SJSA1 (cell line): ENCODE measurements at places on chromosomes 1 and 21.

DNA sequence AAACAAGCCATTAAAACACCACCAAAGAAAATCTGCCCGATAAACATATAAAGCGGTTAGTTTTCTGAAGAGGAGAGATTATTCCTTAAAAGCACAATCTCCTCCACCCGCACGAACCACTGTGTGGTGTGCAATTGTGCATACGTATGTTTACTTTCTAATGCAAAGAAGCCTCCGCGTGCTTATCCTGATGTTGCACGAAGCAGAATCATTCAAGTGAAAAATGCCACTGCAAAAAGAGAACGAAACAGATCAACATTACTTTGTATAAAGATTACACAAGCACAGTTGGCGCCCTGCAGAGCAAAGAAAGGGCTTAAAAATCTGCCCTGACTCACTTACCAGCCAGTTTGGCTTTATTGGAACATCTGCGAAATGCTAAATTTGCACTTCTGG is 166.8 kb downstream of the ZNF281 start:
- H3K4me3 ChIP-seq: peak overlapping the region; percentile 16
- H3K4me1 ChIP-seq: peaks cover 14% of the 10 kb centered on the region

DNA sequence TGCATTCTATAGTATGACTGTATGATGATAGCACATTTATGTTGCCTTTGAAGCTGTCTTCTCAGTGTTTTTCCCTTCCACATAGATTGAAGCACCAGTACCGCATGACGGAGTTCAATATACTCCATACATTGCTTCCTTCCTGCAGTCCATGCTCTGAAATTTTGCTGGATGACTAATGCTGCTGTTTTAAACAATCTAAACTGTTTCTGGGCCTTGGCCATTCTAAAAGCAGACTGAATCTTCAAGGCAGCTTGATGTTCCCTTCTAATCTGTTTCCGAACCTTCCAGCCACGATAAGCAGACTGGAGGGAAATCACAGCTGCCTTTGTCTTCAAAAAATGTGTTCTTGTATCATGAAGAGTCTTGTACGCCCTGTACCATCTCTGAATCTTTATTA is 36.2 kb upstream of the F13B start:
- peaks cover 79% of the 10 kb centered on the region for H3K36me3 ChIP-seq
- H3K4me3 ChIP-seq: no peak overlapping the region
- H3K27me3 ChIP-seq: no peaks in the 10 kb centered on the region
- H3K27ac ChIP-seq: no peak overlapping the region

- no peak for DNase-seq
- H3K4me1 ChIP-seq: peaks cover 62% of the 10 kb centered on the region
- H3K27me3 ChIP-seq: no peaks in the 10 kb centered on the region
- H3K27ac ChIP-seq: no peak overlapping the region
- H3K36me3 ChIP-seq: peaks cover 60% of the 10 kb centered on the region
These were observed 17.7 kb upstream of the A3GALT2 start for GRCh38 chr1:33338440-33339211.

GRCh38 chr1:239458144-239458500 is 71.8 kb downstream of the CHRM3 start:
- H3K27me3 ChIP-seq: no peaks in the 10 kb centered on the region
- no peaks in the 10 kb centered on the region for H3K4me1 ChIP-seq
- no peak for DNase-seq
- no peaks in the 10 kb centered on the region for H3K36me3 ChIP-seq
- H3K4me3 ChIP-seq: no peak overlapping the region
- H3K27ac ChIP-seq: no peak overlapping the region

GRCh38 chr1:229874136-229874535 is 192.9 kb upstream of the GALNT2 start:
- H3K4me1 ChIP-seq: no peaks in the 10 kb centered on the region
- H3K4me3 ChIP-seq: no peak overlapping the region
- no peak for DNase-seq
- no peak overlapping the region for H3K27ac ChIP-seq
- H3K27me3 ChIP-seq: no peaks in the 10 kb centered on the region

DNA sequence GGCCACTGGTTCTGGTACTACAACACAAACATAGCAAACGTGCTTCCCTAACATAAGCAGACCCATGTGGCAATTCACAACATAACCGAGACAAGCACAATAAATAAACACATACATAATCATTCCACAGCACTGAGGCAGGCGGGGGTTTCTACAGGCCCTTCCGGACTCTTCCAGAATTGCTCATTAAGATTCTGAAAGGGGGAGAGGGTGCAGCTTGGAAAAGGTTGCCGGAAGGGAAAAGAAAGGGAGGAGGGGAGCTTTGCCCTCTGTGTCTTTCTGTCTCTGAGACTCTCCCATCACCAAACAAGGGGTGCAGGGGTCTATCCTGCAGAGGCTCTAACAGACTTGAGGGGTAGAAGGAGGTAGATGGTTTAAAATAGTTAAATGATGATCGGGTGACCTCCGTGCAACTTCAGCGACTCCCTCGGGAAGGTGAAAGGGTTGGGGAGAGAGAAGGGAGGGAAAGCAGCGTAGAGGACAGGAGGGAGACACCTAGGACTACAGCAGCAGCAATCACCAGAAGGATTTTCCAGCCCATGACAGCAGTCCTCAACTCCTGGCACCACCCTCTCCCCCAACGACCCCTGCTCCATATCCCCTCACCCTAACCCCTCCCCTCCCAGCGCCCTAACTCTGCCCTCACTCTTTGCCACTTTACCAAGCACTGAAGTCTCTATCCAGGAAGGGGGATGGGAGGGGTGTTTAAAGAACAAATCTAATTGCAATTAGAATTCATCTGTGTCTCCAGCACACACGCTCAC is 365.5 kb upstream of the ESRRG start:
- H3K4me1 ChIP-seq: 0 out of 2 replicates have a peak, but pooled peaks cover 3% of the 10 kb centered on the region
- no peak overlapping the region for H3K4me3 ChIP-seq
- H3K27me3 ChIP-seq: peaks cover 6% of the 10 kb centered on the region; the same call in 1 of the 2 replicates
- no peak overlapping the region for H3K27ac ChIP-seq
- H3K36me3 ChIP-seq: no peaks in the 10 kb centered on the region

DNA sequence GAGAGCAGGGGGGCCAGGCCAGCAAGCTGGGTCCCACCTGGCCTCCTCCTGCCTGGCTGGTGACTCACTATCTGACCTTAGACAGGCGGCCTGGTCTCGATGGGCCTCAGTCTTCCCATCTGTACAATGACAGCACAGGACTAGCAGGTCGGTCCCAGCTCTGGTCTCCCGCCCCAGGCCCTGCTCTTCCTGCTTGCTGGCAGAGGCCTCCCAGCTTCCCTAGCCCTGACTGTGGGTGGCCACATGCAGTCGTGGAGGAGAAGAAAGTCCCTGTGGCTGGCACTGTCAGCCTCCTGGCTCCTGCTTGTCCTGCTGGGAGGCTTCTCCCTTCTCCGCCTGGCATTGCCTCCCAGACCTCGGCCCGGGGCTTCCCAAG is 817 bp downstream of the EXTL1 start:
- no peak for DNase-seq
- no peak overlapping the region for H3K4me3 ChIP-seq
- no peaks in the 10 kb centered on the region for H3K4me1 ChIP-seq
- no peak overlapping the region for H3K27ac ChIP-seq

DNA sequence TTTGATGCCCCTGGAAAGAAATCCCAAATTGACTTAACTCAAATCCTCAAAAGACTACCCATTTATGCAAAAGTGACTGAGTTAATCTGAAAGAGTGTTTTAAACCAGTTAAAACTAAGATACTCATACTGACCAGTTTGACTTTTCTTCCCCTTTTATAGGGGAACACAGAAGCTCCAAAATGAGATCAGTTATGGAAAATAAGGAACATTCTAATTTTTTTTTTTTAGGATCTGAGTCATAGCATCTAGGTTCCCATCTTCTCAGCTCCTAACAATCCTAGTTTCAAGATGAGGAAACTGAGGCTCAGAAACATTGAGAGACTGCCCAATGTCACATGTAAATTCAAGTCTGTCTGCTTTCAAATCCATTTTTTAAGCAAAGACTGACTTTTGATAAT is 231.1 kb upstream of the RUNX1 start:
- H3K27ac ChIP-seq: no peak overlapping the region
- no peaks in the 10 kb centered on the region for H3K36me3 ChIP-seq
- H3K4me1 ChIP-seq: peaks cover 3% of the 10 kb centered on the region; the same call in 1 of the 2 replicates
- H3K27me3 ChIP-seq: no peaks in the 10 kb centered on the region
- no peak for DNase-seq
- H3K4me3 ChIP-seq: no peak overlapping the region
